ENCODE measurements at places on chromosomes 11 and 22.

DNA sequence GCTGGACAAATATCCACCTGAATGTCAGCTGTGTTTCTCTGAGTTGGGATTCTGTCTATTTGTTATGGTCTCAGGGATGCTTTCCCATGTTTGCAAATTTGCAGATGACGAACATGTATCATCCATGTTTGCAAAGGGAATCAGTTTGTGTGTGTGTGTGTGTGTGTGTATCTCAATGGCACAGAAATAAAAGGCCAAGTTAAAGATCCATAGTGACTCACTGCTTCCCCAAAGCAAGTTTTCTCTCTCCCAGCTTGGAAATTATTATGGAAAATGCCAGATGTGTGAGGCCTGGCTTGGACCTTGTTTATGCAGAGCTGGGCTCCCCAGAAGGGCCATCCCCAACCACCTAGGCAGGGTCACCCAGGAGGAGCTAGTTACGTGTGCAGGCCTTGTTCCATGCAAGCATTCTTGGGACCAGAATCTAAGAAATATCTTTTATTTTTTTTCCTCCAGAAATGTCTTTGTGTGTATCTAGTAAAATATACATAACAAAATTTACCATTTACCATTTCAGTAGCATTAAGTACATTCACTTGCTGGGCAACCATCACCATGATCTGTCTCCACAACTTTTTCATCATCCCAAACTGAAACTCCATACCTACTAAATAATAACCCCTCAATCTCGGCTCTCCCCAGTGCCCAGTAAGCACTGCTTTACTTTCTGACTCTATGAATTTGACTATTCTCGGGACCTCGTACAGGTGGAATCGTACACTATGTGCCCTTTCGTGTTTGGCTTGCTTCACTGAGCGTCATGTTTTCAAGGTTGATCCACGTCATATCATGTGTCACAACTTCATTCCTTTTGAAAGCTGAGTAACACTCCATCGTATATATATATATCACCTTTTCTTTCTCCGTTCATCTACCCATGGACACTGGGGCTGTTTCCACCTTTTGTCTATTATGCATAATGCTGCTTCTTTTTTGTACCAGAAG is 56.6 kb upstream of the WNT7B start:
- no peak for DNase-seq

GRCh38 chr22:47205554-47205953 is 443.1 kb downstream of the TBC1D22A start:
- no peak for DNase-seq

- no peak for DNase-seq
These were observed 20.8 kb downstream of the IL10RA start for GRCh38 chr11:118007040-118007439.

DNA sequence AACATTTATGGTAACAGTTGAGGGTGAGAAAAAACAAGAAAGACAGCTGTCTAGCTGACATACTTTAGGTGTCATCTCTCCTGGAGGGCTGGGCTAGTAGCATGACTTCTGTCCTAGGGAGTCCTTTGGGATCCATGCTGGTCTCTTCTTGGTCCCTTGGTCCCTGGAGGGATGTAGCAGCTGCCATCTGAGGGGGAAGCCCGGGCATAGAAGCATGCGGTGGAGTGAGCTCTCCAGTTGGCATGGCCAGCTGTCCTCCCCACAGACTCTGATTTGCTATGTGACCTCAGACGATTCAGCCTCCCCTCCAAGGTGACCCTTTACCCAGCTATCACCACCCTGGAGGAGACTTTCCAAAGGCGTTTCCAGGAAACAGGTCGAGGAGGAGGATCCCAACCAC is 28.7 kb downstream of the POU2F3 start:
- no peak for DNase-seq

DNA sequence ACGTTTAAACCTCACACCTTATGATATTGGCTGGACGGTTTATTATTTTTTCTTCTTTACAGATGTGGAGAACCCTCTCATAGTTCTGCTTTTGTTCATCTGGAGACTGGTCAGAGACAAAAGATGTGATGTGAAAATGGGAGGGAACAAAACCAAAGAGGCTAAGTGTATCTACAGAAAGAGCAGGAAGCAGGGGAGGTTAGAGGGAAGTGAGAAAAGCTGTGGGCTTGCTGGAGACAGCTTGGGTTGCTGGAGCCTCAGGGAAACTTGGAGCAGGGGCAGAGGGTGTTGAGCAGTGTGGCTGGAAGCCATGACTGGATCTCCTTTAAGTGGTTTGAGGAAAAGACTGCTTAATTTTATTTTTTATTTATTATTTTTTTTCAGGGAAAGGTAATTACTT is 79.0 kb upstream of the SNX19 start:
- no peak for DNase-seq

- DNase-seq, result no peak
These were observed 98.0 kb upstream of the CD82 start for GRCh38 chr11:44467413-44467812.

DNA sequence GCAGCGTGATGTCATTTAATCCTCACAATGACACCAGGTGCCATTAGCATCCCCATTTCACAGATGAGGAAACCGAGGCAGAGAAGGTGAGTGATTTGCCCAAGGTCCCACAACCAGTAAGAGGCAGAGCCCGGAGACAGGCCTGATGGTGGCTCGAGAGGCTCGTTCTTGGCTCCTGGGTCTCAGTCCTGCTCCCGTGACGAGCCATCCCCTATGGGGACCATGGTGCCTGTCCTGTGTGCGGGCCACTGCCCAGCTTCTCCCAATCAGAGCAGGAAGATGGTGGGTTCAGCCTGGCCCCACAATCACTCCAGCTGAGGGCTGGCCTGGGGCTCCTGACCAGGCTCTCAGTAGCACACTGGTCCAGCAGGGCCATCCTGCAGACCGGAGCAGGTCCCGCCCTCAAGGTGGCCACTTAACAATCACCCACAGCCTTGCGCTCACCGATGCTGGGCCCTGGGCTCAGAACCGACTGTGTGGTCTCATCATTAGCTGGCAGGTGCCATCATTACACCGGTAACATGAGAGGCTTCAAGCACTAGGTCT is 3.6 kb downstream of the ALDH3B1 start:
- no peak for DNase-seq

DNA sequence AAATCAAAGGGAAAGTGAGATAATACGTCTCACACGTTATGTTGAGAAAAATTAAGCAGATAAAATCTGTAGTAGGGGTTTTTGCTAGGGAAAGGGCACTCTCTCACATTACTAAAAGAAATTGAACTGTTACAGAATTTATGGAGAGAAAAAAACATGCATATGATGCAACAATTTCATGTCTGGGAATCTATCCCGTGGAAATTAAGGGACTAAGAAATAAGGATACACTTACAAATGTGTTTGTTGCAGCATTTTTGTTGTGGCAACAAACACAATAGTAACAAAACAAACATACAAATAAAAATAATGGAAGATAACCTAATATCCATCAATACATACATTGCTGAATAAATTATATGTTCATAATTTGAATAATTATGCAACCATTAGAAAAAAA is 96.3 kb upstream of the ZBED5 start:
- DNase-seq, result no peak

DNA sequence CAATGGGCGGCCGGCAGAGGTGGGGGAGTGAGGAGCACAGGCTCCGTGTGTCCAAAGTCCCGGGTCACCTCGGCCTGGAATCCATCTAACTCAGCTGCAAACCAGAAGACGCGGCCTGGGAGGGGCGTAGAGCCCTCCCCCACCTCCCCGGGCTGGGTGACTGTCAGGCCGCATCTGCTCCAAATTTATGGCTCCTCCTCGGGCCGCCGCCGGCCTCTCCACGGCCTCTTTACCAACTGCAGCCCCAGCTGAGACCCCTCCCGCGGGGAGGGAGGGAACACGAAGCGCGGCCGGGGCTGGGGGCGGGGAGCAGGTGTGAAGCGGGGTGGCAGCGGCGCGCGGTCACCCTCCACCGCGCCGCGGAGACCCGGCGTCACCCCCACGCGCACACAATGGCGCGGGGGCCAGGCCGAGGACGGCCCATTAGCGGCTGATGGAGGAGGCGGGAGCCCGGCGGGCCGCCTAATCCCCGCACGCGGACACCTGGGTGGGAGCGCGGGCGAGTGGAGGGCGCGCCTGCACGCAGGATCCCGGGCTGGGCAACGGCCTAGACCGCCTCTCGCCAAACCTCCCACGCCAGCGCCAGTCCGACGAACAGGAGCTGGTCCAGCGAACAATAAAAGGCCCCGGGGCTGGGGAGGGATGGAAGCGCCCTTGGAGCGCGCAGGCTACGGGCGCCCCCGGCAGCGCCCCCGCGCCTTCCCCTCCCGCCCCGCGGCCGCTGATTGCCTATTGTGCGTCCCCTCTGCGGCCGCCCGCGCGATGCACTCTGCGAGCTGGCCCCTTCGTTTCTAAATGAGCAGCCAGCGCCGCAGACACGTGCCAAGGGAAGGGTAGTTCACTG is 25.9 kb upstream of the ROBO3 start:
- DNase-seq, result no peak

GRCh38 chr11:64101461-64101860 is 64.5 kb downstream of the MACROD1 start:
- DNase-seq, result no peak

DNA sequence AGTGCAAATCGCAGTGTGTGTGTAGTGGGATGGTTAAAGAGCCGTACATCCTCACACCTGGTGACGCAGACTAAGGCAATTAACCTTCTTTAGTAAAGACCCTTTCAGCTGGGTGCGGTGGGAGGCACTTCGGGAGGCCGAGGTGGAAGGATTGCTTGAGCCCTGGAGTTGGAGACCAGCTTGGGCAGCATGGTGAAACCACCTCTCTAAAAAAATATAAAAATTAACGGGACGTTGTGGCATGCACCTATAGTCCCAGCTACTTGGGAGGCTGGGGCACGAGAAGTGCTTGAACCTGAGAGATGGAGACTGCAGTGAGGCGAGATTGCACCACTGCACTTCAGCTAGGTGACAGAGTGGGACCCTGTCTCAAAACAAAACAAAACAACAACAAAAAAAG is 31.5 kb downstream of the ZBTB16 start:
- no peak for DNase-seq

DNA sequence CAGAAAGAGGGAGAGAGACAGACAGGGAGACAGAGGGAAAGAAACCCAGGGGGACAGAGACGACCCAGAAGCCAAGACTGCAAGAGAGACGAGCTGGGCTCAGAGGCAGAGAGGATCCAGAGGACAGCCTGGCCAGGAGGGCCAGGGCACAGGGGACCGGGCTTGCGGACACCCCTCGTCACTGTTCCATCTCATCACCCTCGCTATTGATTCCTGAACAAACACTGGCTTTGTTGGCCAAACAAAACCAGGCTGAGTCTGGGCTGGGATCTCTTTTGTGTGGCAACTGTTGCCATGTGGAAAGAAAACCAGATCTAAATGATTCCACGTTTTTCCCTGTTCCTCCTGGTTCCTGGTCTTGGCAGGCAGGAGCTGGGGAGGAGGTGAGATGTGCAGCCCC is 339.4 kb downstream of the MN1 start:
- DNase-seq, result no peak
